Dermis microvascular lymphatic vessel endothelial cell (primary cell): ENCODE measurements at places on chromosomes 1 and 21.

DNA sequence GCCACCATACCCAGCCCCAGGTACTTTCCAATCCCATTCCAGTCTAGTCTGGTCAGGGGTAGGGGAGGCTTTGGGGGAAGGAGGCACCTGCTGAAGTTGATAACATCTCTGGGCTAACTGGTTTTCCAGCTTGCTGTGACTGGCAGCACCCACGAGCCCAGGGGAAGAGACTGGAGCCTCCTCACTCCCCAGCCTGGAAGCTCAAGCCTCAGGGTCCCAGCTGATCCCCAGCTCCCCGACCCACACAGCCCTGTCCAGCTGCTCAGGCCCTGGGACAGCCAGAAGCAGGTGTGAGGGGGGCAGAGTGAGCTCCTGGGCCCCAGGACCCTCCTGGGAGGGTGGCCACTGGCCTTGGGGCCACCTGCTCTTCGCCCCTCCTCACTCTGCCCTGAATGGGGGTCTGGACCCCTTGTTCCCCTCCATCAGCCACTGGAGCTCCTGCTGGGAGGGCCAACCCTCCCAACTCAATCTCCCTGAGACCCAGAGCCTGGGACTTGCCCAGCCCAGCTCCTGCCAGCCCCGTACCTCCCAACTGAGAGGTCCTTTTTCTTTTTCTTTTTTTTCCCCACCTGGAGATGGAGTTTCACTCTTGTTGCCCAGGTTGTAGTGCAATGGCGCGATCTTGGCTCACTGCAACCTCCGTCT is 23.5 kb upstream of the RNU1-4 start:
- no peak for DNase-seq

DNA sequence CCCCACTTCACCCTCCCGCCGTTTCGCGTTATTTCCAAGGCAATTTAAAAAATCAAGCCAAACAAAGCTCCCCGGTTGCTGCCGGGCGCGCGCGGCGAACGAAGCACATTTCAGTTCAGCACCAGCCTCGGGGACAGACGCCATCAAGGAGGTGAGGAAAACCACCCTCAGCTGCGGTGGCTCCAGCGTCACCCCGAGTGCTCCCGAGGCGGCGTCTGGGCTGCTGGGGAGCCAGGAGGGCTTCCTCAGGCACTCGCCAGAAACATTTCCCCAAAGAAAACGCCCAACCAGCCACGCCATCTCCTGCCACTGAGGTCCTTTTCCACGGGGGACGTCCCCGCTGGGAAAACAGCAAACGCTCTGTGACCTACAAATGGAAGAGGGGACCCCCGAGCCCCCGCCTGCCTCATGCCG is 623 bp downstream of the GNG4 start:
- peak; percentile 24 for DNase-seq

GRCh38 chr1:167089939-167090313 is 251 bp downstream of the GPA33 start:
- DNase-seq, result no peak

DNA sequence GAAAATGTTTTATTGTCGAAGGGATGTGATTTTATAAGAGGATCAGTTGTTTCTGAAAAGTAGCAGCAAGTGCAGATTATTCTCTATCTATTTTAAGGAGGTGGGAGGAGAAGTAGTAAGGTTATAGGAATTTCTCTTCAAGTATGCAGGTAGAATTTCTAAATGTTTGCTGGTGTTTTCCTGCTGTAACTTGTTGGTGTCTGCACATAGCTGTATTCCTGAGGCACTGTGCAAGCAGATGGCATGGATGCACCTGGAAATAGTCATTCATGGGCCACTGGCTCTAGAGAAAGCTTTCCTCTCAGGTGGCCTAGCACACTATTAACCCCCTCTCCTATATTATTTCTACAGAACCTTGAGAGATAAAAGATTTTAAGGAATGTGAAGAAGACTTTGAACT is 30.3 kb upstream of the PODN start:
- DNase-seq, result no peak

DNA sequence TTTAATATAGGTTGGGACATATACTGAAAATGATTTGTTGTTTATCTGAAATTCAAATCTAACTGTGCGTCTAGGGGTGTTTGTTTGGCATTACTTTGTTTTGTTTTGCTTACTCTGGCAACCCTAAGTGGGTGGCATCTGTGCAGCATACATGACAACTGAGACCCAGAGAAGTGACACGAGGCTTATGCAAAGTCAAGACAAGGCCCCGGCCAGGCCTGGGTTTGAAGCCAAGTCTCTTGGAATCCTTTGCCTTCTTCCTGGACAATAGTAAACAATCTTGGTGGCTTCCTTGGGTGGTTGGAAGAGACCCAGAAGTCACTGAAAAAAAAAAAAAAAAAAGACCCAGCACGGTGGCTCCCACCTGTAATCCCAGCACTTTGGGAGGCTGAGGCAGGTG is 197.6 kb upstream of the TMEM51 start:
- no peak for DNase-seq

- no peak for DNase-seq
Observed at GRCh38 chr1:238406098-238406860, 515.6 kb upstream of the ZP4 start.

DNA sequence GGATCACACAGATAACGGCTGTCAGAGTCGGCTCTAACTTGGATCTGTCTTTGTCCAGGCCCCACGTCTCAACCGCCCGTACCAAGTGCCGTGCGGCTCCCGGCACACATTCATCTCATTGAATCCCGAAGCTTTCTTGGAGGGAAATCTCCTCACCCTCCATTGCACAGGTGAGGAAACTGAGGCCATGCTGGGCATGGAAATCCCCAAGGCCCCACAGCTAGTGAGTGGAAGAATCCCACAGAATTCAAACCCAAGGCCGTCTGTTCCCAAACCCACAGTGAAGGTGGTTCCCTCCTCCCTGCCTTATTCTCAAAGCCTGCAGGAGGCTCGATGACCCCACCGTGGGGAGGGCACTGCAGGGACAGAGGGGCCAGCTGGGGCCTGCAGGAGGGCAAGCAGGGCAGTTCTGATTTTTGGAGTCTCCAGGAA is 437.9 kb downstream of the MATN1 start:
- no peak for DNase-seq

DNA sequence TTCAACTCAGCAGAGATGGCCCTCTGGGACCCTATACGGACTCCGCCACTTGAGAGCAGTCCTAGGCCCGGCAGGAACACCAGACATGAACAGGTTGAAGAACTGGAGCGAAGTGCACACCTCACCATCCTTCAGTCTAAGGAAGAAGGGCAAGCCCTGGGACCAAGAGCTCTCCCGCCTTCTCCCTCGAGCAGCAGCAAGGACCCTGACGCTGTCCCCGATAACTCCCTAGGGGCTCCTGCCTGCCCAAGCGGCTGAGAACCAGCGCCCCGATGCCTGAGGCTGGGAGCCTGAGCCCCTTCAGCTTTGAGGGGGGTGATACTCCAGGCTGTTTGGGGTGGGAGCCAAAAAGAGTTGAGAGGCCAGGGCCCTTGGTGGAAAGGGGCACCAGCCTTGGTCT is 10.2 kb downstream of the TMEM81 start:
- DNase-seq, result no peak

GRCh38 chr1:214441119-214441518 is 110.3 kb downstream of the PTPN14 start:
- DNase-seq, result peak; percentile 54

DNA sequence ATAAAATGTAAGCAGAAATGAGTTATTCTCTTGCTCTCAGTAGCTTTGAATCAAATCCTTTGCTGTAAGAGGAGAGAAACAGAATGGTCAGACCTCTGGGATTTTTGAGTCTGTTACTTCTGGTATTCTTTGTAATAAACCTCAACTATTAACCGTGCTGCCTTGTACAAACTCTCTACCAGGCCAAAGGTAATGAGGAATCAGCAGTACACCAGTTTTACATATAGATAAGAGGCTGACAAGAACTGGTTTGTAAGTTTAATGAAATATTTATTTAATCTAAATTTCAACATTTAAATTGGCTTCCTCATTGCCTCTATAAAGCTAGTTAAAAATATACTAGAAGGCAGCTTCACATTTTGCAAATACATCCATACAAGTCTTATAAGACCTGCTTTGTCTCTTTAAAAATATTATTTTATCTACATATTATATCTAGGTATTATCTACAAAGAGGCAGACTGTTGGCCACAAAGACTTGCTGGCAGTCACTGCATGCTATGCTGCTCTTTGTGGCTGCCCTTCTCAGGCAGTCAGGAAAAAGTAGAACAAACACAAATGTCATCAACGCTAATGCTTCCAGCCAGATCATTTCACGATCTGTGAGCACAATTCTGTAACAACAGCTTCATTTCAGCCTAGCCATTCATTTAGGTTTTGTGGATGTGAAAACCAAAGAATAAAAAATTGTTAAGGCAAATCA is 173.0 kb downstream of the GABPA start:
- DNase-seq, result peak; percentile 58

DNA sequence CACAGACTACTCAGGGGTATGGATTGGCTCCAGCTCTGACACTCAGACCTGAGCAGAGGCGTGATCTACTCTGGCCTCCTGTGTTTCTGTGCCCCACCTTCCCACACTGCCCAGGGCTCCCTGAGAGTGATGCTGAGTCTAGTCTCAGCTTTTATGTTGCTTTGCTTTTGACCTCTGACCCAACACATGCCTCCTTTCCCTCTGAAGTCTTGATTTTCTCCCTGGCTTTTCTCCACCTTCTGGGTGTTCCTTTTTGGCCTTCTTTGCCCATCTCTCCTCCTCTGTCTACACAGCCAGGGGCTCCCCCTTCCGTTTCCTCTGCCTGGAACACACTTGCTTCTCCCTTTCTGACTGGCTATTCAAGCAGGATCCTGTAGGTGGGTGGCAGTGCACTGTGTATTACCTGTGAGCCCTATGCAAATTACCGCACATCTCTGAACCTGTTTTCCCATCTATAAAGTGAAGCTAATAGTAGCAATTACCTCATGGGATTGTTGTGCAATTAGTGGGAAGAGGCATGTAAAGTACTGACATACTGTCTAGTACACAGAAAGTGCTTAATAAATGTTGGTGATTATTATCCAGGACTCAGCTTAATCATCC is 13.7 kb upstream of the MEX3A start:
- DNase-seq, result no peak

GRCh38 chr1:234134878-234135277 is 230.4 kb downstream of the SLC35F3 start:
- no peak for DNase-seq

DNA sequence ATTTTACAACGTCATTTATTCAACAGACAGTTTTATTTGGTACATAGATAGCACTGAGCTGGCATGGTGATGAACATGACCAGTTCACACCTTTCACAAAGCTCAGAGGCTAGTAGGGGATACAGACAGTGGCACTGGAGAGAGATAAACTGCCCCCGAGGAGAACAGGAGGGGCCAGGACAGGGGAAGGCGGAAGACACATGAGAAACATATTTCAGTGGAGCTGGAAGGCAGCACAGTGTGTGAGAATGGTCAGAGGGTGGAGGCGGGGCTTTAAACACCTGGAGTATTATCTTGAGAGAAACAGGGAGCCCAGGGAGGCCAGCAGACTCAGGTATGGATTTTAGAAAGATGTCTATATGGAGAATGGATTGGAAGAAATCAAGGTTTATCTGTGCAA is 49.5 kb downstream of the CHML start:
- no peak for DNase-seq

DNA sequence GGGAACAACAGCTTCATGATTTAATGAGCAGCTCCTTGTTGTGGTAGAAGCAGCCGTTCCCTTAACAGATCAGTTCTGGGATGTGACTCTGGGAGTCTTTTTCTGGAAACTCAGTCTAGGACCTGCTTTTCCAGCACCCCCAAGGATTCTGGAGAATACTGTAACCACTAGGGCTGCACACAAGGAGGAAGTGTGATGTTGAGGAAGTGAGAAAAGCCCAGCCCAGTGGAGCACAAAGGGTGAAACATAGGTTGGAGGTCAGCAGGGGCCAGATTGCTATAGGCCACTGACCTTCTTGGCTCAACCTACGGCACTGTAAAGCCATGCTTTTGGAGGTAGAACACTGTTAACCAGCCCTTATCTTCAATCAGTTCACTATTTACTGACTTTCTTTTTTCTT is 10.1 kb upstream of the PLA2G5 start:
- DNase-seq, result no peak

GRCh38 chr21:25578056-25578961 is 29.0 kb downstream of the MRPL39 start:
- DNase-seq, result no peak

DNA sequence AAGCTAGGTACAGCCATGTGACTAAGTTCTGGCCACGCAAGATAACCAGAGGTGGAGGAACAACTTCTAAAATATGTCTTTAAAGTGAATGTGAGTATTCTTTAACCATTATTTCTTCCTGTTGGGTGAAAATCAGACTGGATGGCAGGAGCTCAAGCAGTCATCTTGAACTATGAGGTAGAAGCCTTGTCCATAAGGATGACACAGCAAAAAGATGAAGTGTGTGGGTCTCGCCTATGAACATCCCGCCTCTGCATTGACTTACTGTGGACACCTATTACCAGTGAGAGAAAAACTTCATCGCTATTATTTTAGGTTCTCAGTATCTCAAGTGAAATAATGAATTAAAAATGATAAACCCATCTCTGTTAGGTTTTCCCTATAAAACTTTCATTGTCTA is 365.3 kb downstream of the USH2A start:
- DNase-seq, result no peak

- peak; percentile 58 for DNase-seq
Observed at GRCh38 chr1:153526132-153526543, 9.7 kb downstream of the S100A6 start.

DNA sequence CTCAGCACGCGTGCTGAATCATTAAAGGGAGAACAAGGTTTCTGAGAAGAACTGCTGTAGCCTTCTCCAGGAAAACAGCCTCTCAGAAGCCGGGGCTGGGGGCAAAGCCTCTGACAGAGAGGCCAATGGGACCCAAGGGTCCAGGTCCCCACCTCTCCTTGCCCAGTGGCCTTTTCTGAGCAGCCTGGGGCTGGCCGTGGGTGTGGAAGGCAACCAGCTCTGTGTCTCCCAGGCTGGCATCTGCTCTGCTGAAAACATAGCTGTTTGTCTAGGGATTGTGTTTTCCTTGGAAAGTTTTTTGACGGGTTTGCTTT is 261.2 kb downstream of the NPHP4 start:
- DNase-seq, result no peak

GRCh38 chr1:152018537-152018936 is 18.3 kb downstream of the S100A11 start:
- no peak for DNase-seq

GRCh38 chr1:95179205-95179986 is 54.6 kb upstream of the RWDD3 start:
- DNase-seq, result no peak

- DNase-seq, result peak; percentile 95
Observed at GRCh38 chr1:163168053-163168452, 34.7 kb downstream of the RGS5 start.

- DNase-seq, result no peak
Observed at GRCh38 chr1:158020886-158021620, 27.6 kb downstream of the KIRREL1 start.

- no peak for DNase-seq
Observed at GRCh38 chr21:39263372-39263771, 50.1 kb downstream of the BRWD1 start.

- DNase-seq, result peak; percentile 21
Observed at GRCh38 chr1:185719021-185719420, 15.2 kb upstream of the HMCN1 start.
